Activated CD8-positive, alpha-beta memory T cell treated with anti-CD3 and anti-CD28 coated beads for 1 hour (primary cell): ENCODE measurements at places on chromosomes 7 and 10.

DNA sequence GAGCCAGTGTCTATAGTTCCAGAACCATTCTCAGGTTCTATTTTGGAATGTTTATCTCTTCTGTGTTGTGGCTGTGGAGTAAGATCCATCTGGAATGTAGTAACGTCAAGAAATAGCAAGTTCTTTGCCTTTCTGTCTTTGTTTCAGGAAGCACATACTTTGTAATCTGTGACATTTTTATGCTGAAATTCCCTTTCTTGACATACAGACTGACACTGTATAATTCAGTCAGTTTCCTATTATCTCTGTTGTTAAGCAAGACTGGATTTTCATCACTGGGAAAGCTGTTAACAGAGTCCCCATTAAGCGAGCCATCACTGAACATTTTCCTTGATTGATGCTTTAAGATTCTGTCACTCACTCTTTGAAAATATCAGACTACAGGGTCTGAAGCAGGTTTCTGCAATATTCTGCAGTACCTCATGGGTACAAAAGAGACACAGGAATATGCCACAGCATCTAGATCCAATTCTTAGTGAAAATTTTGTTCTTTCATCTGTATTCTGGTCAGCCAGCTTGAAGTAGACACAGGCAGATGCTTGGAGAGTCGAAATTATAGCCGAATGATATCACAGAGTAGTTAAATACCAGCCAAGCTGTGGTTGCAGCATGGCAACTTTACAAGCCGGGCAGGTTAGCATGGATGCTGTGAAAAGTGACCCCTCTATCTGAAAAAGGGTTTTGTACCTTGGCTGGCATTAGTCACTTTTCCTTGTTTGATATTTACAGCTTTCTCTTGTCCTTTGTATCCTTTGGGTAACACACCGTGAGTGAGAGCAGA, 62.6 kb downstream of the CACNB2 start:
- DNase-seq: no peak

GRCh38 chr7:104861729-104862390, 152.1 kb upstream of the KMT2E start:
- no peak for DNase-seq

- no peak for DNase-seq
These were observed 31.2 kb downstream of the JAKMIP3 start for GRCh38 chr10:132096863-132097478.

DNA sequence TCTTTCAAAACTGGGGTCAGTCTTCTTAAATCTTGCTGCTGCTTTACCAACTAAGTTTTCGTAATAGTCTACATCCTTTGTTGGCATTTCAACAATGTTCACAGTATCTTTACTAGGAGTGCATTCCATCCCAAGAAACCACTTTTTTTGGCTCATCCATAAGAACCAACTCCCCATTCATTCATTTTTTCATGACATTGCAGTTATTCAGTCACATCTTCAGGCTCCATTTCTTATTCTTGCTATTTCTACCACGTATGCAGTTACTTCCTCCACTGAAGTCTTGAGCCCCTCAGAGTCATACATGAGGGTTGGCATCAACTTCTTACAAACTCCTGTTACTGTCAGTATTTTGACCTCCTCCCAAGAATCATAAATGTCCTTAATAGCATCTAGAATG, 392.3 kb downstream of the DGKB start:
- no peak for DNase-seq

GRCh38 chr7:105452085-105452484, 63.4 kb upstream of the SRPK2 start:
- no peak for DNase-seq

- DNase-seq: no peak
These were observed 46.2 kb upstream of the OSBPL3 start for GRCh38 chr7:25026156-25026555.

DNA sequence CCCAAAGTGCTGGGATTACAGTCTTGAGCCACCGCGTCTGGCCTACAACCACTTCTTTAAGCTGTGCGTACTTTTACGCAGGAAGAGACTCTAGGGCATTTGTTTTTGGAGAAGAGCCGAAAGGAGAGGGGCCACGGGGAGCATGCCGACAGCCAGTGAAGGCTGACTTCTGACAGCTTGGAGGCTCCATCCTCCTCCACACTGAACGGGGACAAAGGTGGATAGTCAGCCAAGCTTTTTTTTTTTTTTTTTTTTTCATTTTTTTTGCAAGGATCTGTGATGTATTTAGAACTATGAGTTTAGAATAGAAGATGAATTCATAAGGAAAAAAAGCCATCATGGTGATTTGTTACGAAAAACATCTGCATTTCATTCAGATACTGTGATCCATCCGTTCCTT, 221.7 kb downstream of the ARHGAP21 start:
- no peak for DNase-seq

DNA sequence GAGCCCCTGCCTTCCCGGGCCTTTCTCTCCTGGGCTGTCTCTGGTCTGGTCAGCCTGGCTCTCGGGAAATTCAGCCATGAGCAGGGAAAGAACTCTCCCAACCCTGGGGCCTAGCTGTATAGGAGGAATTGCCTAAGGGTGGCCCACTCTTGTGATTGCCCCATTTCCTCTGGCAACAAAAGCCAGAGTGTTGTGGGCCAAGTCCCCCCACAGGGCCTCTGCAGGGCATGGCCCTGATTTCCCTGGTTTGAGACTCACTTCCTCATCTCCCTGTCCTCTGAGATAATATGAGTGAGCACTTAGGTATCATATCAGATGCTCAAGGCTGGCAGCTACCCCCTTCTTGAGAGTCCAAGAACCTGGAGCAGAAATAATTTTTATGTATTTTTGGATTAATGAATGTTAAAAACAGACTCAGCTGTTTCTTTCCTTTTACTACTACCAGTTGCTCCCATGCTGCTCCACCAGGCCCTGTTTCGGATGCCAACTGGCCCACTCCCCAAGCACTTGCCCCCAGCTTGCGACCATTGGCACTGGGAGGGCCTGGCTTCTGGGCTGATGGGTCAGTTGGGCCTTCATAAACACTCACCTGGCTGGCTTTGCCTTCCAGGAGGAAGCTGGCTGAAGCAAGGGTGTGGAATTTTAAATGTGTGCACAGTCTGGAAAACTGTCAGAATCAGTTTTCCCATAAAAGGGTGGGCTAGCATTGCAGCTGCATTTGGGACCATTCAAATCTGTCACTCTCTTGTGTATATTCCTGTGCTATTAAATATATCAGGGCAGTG, 11.4 kb downstream of the IRF5 start:
- DNase-seq: no peak

GRCh38 chr10:102628451-102628911, 15.8 kb upstream of the TRIM8 start:
- no peak for DNase-seq

DNA sequence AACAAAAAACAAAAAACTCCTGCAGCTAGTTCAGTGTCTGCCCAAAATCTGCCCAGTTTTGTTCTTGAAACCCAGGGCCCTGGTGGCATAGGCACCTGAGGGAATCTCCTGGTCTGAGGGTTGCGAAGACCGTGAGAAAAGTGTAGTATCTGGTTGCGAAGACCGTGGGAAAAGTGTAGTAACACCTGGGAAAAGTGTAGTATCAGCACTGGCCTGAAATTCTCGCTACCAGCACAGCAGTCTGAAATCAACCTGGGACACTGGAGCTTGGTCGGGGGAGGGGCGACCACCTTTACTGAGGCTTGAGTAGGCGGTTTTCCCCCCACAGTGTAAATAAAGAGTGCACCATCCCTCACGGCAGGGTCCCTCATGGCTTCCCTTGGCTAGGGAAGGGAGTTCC, 82.5 kb upstream of the SP4 start:
- no peak for DNase-seq

DNA sequence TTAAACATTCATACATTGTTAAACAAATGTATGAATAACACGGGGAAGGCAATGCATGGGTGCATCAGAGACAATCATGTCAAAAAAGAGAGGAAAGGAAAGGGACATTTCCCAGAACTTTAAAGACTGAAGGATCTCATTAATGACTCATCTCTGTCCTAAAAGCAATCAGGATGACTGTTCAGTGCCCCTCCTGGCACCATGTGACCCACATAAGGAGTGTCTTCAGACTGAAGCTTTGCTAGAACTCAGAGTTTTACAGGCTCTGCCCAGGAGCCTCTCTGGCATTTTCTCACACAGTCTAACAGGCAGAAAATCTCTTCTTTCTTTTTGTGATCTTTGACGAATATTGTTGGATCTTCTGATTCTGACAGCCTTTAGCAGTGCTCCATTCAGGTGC, 315.3 kb downstream of the OTUD1 start:
- no peak for DNase-seq

DNA sequence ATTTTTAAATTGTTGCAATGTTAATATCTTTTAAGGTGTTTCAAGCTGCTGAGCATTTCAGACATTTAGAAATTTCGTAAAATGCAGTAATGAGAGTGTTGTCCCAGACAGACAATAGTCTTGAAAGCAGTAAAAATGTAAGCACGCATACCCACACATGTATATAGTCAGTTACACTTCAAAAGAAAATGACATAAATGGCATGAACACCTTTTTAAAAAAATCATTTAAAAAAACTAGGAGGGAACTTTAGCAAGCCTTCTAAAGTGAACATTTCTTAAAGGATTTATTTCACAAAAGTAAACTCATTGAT, 51.0 kb downstream of the CPED1 start:
- DNase-seq: no peak

- no peak for DNase-seq
These were observed 198.4 kb downstream of the TCERG1L start for GRCh38 chr10:131113165-131113564.
